ENCODE measurements at places on chromosomes 4 and X.
A peak's percentile ranks its signal among the peaks of the same experiment; 100 is the strongest.

GRCh38 chr4:187019896-187020295, 296.2 kb upstream of the FAT1 start:
- no peak for DNase-seq

DNA sequence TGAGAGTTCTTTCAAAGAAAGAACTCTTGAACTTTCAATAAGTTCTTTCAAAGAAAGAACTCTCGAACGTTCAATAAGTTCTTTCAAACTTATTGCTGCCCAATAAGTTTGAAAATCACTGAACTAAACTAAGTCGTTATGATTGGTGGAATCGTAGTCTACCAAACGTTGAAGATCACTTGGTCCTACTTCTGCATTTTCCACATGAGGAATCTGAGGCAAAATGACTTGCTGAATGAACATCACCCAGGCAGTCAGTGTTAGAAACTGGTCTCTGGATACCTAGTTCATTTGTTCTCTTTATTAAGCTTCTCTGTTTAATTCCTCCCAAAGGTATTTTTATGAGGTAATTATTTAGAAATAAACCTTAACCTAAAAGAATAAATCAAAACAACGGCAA, 7.1 kb upstream of the CNOT6L start:
- DNase-seq, result no peak

GRCh38 chrX:131841496-131842437, 181.3 kb upstream of the STK26 start:
- DNase-seq, result peak; percentile 13

DNA sequence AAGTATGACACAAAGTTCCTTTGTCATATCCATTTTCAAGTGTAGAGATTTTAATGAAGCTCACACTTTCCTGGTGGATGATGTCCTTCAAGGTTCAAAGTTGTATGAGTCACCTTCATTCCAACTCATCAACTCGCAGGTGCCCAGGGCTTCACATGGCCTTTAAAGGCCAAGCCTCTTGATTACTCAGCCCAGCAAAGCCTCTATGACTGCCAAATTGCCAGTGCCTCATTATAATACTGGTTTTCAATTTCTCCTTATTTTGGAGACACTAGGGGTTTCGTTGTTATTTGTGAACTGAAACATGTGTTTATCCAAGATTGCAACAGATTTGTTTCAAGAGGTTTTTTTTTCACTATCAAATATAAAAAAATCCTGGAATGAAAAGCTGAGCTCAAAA, 45.9 kb upstream of the PPP3CA start:
- DNase-seq, result no peak

- no peak for DNase-seq
Observed at GRCh38 chr4:158782551-158783360, 13.9 kb downstream of the FNIP2 start.

DNA sequence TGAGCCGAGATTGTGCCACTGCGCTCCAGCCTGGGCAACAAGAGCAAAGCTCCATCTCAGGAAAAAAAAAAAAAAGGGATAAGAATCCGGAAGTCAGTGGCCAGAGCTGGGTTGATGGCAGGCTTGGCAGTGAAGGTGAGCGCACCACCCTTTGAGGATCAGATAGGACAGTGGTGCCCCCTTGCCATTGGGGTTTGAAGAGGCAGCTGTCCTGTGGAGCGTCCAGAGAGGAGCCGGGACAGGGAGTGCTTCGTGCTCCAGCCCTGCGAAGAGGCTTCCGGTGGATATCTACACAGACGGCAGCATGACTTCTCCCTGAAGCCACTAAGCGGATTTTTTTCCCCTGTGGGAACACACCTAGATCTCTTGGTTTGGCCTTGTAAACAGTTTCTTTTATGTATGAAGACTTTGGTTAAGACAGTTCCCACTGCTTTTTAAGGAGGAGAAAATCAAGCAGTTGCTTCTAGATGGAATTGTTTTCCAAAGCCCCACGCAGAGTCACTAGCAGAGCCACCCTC, 6.5 kb downstream of the TBC1D14 start:
- no peak for DNase-seq

- DNase-seq, result no peak
Observed at GRCh38 chrX:136275553-136275952, 24.4 kb upstream of the MAP7D3 start.
